NCI-H526 (cell line): ENCODE measurements at places on chromosomes 1 and 21.

DNA sequence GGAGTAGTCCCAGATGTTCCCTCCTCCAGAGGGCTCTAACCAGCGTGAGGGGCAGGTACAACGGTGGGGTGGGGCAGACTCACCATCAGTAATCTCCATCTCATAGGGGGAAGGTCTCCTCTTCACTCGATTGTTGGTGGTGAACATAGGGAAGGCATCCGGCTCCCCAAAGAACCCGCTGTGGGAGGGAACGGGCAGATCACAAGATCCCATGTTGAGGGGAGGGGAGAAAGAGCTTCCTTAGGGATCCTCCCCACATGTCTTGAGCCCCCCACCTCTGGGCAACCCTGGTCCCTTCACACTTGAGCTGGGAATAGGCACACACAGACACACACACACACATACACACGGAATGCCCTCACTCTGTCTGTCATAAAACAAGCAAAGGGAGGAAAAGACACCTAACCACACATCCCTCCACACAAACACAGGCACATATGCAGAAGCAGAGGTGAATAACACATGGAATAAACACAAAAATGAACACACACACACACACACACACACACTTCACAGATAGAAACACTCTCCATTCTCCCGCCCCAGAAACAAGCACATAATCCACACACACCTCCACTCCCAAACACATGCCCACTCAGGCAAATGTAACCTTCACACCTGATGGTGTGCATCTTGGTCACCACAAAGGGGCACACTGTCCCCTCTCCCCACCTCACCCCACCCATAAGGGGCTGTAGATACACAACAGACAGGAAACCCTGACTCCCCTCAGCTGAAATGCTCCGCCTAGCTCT lies 7.9 kb downstream of the TAL1 start:
- DNase-seq: no peak

DNA sequence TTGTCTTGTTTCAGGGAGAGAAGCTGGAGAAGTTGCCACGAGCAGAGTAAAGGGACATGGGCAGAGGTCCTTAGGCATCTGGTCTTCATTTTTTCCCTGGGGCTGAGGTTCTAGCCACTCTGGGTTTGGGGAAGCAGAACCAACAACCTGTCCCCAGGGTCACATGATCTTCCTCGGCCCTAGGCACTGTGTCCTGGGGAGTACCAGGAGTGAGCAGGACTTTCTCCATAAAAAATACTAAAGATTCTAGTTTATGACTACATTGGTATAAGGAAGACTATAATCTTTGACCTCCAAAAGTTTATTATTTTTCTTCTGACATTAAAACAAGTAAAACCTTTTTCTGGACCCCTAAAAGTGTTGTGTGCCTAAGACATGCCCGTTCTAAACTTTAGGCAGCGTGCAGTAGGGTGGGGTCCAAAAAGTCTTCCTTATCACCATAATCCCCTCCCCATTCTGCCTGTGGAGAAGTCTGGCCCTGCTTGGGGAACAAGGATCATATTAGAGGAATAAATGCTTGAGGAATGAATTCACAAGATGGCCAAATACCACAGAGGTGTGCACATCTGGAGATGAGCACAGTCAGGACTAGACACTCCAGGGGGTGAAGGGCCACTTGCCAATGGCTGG lies 19.3 kb upstream of the IGSF3 start:
- DNase-seq: no peak

DNA sequence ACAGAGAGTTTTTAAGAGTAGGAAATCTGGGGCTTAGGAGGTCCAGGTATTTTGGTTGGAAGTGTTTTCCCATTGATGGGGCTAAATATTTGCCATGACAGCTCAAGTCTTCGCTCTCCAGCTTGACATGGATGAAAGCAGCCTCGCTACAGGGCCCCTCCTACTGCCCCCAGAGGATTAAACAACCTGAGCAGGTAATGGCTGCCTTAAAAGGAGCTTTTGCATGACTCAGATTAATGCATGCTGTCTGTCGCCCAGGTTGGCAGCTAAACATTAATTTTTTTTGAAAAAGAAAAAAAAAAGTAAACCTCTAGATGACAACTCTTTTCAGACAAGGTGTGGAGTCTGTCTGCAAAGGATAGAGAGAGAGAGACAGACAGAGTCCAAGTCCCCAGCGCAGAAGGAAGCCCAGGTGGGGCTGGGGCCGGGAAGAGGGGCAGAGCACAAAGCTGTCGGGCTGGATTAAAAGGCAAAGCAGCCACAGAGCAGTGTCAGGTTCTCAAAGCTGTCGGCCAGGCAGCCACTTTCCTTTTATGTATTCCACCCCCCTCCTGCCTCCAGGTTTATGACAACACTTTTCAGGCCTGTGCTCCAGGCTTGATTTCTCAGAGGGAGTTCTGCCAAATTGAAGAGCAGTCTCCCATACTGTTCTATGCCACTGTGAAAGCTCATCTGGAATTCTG lies 127.9 kb downstream of the CLIC6 start:
- DNase-seq: peak; percentile 93

DNA sequence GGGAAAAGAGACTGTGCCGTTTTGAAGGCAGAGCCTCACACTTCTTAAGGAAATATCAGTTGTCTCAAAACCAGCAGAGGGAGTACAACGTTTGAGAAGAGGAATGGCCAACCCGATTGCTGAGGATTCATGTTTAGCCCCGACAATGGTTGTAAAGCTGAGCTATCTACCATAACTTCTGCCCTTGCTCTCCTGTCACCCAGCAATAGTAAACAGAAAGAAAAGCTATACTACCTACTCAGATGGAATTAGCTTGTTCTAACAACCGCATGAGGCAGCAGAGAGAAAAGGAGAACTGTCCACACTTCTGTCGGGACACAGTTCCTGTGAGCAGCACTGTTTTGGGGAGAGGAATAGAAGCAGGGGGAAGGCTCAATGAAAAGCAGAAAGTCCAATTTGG lies 91.2 kb downstream of the SLC45A1 start:
- DNase-seq: no peak

- DNase-seq: no peak
These were observed 19.1 kb downstream of the FUCA1 start for GRCh38 chr1:23848673-23849616.

- peak; percentile 64 for DNase-seq
These were observed 885 bp downstream of the AHCYL1 start for GRCh38 chr1:109985247-109986053.

GRCh38 chr1:78651241-78651640 lies 1.6 kb downstream of the IFI44 start:
- DNase-seq: no peak

DNA sequence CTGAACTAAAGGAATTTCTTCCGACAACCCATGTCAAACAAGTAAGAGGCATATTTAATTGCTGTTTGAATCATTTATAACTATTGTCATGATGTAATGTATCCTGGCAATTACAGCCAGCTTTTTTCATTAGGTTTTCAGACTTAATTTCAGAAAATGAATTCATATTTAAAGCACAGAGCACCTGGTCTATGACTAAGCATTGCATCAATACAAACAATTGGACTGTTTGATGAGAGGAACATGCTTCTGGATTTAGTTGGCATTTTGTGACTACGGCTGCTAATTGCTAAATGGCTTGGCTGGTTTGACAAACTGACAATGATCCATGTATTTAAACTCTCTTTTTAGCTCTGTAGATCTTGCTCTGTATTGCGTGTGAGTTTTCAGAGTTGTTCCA lies 853.4 kb downstream of the NCAM2 start:
- no peak for DNase-seq

- DNase-seq: no peak
These were observed 135.1 kb downstream of the ADAMTS1 start for GRCh38 chr21:26710155-26710554.

GRCh38 chr21:44751799-44752636 lies 40.6 kb upstream of the TSPEAR start:
- no peak for DNase-seq

DNA sequence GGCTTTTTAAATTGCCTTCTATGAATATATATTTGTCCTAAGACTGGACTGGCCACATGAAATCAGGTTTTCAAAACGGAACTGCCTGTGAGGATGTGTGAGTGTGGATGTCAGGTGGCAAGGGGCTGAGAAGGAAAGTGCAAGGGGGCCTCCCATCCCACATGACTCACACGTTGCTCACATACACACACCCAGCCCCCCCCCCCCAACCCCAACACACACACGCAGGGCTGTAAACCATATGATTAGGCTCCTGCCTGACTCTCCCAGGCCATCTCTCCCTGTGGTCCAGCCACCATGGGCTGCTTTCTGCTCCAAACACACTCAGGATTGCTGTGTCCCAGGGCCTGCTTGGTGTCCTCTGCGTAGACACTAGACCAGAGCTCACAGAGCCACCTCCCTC lies 22.4 kb downstream of the DEGS1 start:
- no peak for DNase-seq

- DNase-seq: no peak
These were observed 119.9 kb downstream of the SYF2 start for GRCh38 chr1:25112400-25112799.
